Stimulated activated naive CD4-positive, alpha-beta T cell (primary cell): ENCODE measurements at places on chromosomes 1 and 21.

GRCh38 chr1:39043513-39043912, 17.4 kb downstream of the NDUFS5 start:
- no peak for DNase-seq

GRCh38 chr21:46078322-46078977, 19.5 kb upstream of the COL6A2 start:
- DNase-seq: no peak

GRCh38 chr1:24323281-24323680, 4.1 kb downstream of the GRHL3 start:
- DNase-seq: peak; percentile 4

DNA sequence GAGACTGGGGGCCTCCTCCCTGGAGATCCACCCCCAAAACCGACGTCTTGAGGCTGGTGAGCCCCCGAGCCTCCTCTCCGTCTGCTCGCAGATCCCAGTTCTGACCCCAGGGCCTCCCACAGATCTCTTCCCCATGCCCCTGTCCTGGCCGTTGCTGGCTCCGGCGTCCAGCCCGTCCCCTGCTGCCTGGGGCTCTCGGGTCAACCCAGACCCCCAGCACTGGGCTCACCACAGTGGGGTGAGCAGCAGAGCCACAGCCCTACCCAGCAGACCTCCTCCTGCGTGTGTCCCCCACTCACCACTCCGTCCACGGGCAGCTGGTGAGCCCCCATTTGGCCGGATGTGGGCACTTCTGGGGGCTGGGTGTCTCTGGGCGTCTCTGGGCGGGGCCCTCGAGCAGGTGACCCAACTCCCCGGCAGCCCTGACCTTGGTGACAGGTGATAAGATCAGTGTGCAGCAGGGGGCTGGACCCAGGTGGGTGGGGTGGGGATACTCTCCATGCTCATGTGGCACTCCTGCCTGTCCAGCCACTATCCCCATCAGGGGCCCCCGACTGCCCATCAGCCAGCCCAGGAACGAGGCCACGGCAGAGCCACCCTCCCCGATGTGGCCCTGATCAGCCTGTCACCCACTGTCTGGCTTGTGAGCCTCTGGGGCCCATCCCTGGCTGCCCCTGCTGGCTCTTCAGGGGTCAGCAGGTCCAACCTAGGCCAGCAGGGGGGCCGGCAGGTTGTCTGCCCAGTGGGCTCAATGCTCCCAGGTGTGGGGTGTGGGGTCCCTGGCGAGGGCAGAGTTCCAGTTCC, 709 bp downstream of the TNFRSF14 start:
- DNase-seq: no peak

DNA sequence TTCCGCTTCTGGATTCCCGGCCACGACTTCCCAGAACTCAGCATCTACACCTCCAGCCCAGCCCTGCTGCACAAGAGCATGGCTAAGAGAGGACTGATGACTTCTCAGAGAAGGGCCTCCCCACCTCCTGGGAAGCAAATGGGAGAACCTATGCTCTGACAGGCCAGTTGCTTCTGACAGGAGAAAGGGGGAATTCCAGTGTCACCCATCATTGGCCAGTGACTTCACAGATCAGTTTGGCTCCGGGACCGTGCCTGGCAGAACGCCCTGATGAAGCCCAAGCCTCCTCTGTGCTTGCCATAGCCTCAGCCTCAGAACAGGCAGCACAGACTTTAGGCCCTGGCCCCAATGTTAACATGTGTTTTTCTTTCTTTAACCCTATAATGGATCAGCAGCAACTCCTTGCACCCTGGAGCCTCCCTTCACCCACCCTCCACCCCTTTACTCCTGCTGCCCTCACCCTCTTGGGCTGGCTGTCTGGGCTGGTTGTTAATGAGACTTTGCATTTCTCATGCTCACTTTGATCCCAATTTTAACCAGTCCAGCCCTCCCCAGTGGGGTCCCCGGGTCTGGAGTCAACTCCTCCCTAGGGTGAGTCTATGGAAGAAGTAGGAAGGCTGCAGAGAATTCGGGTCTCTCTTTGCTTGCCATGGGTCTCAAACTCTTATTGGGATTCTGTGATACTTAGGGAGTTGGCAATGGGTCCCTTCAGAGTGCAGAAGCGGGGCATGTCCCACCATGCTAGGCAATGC, 42.7 kb upstream of the SLC30A1 start:
- no peak for DNase-seq

GRCh38 chr1:29425631-29426030, 189.3 kb downstream of the PTPRU start:
- no peak for DNase-seq

- DNase-seq: no peak
Measured at GRCh38 chr1:26627954-26628353, 67.9 kb upstream of the ARID1A start.

- DNase-seq: no peak
Measured at GRCh38 chr1:206924592-206925105, 2.9 kb upstream of the FCMR start.

DNA sequence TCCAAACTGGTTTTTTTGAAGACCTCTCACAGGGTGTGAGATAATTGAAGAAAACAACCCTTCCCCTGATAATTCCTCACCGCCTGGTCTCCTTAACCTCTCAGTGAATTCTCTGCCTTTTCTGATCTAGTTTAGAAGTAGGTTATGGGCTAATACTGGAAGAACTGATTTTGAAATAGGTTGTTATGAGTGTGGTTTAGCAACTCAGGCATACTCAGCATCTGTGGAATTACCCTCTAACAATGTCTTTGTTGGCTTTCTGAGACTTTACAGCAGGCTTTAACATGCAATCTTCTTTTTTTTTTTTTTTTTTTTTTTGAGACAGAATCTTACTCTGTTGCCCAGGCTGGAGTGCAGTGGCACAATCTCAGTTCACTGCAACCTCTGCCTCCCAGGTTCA, 10.3 kb upstream of the PLD5 start:
- DNase-seq: no peak

DNA sequence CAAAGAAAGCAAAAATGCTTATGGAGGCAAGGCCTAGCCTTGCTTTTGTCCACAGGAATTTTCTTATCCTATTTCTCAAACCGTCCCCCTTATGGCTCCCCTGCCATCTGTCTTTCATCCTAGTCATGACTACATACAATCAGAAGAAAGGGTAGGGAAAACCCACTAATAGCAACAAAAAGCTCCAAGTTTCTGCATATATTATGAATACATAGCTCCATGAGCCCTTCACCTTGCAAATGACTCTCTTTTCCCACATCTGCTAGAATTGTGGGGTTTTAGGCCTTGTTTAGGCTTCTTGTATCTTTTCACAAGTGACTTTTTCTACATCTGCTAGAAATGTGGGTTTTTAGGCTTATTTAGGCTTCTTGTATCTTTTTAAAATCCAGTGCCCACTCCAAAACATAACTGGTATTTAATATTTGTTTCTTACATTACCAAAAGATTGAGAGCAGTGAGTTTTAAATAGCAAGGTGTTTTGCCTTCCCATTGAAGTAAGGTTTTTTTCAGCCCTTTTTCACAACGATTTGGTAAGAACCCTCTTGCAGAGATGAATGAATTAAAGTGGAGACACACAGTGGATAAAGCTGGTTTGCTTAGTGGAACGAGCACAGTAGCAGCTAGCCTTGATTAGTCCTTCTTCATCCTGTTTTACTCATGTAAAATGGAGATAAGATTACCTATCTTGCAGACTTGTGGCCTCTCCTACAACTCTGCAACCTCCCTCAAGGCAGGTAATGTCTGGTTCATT, 4.4 kb downstream of the GADD45A start:
- no peak for DNase-seq

DNA sequence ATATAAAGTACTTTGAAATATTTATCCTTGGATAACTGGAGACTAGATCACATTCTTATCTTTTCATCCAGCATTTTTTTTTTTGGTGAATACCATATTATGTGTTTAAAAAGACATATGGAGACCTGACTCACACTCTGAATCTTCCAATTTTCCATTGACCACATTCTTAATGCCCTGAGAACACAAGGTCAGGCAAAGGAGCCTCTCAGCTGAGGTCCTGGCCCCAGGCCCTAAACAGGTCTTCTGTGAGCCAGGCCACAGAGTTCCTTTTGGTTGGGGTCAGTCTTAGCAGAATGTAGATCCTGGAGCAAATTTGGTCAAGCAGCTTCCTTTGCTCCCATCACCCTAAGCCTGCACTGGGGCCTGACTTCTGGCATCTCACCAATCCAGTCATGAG, 390.1 kb upstream of the ST6GALNAC5 start:
- no peak for DNase-seq

GRCh38 chr1:209266590-209267205, 316.8 kb upstream of the CAMK1G start:
- no peak for DNase-seq

DNA sequence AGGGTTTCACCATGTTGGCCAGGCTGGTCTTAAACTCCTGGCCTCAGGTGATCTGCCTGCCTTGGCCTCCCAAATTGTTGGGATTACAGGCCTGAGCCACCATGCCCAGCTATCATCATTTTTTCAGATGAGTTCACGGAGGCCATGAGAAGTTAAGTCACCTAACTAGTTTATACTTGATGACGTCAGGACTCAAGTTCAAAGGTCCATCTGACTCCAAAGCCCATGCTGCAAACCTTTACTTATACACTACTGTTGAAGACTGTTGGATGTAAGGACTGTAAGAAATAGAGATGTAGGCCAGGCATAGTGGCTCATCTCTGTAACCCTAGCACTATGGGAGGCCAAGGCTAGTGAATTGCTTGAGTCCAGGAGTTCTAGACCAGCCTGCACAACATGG, 40.8 kb upstream of the STMN1 start:
- no peak for DNase-seq

- no peak for DNase-seq
Measured at GRCh38 chr1:166040202-166040997, 126.4 kb downstream of the FAM78B start.

DNA sequence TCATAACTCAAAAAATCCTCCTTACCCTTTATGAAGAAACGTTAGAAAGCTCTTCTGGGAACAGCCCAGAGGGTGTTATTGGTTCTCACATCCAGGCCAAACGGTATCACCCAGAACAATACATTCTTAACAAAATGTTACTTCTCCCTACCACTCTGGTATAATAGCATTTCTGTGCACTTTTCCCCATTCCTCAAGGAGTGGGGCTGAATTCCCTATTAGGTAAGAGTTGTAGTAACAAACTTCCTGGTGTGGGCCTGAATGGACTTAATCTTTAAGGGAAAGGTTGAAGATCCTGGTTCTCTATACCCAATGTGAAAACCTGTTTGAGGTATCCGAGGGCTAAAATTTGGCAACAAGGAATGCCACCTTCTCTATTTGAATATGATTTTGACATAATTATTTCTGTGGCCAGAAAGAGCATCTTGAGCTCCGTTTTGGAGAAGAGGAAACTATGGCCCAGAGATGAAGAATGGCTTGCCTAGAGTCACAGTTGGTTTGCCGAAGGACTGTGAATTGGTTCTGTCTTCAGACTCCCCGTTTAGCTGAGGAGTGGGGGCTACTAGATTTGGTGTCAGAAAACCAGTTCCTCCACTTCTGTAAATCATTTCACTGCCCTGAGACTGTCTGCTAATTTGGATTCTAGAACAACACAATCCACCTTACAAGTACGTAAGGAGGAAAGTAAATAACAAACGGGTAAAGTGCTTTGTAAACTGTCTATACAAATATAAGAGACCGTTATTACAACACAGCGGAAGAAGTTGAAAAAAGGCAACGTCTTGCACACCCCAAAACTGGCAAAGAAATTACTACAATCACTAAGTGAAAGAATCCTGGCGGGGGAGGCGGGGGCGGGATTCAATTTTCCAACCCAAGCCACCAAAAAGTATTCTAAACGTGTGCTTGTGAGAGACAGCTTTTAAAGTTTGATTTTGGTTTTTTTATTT, 2.3 kb downstream of the ANP32E start:
- DNase-seq: no peak

GRCh38 chr1:186409091-186409490, 33.5 kb downstream of the ODR4 start:
- DNase-seq: no peak

DNA sequence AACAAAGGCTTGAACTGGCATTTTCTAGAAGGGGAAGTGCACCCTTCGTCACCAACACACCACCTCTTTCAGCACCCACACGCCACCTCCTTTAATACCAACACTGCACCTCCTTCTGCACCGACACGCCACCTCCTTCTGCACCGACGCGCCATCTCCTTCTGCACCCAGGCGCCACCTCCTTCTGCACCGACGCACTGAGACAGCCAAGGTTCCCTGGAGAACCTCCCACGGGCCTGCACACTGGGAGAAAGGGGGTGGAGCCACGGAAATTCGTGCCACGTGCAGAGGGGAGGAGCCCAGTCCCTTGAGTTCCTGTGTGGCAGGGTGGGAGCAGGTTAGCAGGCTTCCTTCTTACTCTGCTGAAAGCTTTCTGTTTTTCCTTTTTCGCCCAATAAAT, 327.9 kb upstream of the C1orf174 start:
- DNase-seq: no peak

GRCh38 chr1:201741763-201742342, 87.1 kb upstream of the IPO9 start:
- DNase-seq: no peak

DNA sequence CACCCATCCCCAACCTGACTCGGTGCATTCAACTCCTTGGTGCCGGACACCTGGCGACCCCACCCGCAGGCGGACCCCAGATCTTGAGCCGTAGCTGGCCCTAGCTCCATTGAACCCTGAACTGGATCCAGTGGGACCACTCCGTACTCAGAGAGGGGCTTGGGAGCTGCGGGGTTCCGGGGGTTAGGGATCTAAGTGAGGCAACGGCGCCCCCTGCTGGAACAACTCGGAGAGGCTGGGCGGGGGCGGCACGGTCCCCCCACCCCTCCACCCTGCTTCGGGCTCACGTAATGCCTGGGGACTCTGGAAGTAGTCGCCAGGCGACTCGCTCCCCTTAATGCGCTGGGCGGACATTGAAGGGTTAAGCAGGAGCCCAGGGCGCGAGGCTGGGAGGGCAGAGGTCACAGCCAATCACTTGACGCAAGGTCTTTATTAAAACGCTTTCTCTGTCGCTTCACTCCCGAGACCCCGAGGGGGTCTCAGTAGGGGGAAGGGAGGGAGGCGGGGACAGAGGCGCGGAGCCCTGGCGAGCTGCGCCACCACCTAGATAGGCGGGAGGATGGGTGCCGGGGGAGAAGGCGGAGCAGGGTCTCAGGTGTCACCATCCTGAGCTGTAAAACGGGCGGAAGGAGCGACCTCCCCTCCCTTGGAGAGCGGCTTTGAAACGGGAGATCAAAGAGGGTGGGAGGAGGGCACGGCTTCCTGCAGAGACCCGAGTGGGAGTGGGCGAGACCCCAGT, 704 bp upstream of the CRABP2 start:
- DNase-seq: peak; percentile 72

GRCh38 chr1:61109158-61109557, 26.8 kb downstream of the NFIA start:
- DNase-seq: no peak
